ENCODE measurements at places on chromosomes 11 and 22.

DNA sequence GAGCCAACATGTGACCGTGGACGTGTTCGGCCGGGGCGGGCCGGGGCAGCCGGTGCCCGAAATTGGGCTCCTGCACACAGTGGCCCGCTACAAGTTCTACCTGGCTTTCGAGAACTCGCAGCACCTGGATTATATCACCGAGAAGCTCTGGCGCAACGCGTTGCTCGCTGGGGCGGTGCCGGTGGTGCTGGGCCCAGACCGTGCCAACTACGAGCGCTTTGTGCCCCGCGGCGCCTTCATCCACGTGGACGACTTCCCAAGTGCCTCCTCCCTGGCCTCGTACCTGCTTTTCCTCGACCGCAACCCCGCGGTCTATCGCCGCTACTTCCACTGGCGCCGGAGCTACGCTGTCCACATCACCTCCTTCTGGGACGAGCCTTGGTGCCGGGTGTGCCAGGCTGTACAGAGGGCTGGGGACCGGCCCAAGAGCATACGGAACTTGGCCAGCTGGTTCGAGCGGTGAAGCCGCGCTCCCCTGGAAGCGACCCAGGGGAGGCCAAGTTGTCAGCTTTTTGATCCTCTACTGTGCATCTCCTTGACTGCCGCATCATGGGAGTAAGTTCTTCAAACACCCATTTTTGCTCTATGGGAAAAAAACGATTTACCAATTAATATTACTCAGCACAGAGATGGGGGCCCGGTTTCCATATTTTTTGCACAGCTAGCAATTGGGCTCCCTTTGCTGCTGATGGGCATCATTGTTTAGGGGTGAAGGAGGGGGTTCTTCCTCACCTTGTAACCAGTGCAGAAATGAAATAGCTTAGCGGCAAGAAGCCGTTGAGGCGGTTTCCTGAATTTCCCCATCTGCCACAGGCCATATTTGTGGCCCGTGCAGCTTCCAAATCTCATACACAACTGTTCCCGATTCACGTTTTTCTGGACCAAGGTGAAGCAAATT lies 1.8 kb downstream of the FUT4 start:
- peaks cover 28% of the 10 kb centered on the region for H3K4me1 ChIP-seq
- peaks cover 3% of the 10 kb centered on the region for H3K36me3 ChIP-seq

DNA sequence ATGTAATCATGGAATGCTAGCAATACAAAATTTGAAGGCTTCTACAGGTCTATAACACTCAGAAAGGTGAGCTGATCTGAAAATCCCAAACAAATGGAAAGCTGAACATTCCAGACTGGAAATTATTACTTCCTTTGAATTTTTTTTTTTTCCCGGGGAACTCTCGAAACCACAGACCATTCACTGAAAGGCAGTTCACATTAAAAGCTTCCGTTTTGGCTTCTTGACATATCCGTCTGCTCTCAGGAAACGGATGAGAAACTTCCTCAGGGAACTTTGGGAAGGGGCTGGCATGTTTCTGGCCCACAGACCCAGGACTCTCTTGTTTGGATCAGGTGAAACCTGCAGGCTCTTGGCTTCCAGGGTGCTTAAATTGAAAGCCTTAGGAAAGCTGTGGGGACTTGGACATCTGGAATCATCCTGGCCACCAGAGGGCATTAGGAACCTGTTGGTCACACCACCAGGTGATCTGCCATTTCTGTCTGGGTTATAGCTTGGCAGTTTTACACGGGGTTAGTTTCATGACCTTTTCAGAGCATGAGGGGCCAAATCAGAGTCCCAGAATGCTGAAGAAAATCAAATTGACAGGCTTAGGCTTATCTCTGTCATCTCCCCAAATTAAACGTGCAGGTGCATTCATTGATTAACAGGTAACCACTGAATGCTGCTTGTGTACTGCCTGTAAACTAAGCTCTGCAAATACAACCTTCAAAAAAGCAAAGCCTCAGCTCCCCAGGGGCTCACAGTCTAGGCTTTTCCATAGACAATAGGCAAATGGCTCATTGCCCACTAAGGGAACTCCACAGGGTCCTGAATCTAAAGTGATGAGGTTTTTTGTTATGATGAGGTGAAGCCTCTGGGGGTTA lies 22.7 kb upstream of the GRAMD1B start:
- H3K4me1 ChIP-seq = peaks cover 4% of the 10 kb centered on the region
- H3K27ac ChIP-seq = no peak overlapping the region
- H3K36me3 ChIP-seq = peaks cover 2% of the 10 kb centered on the region

DNA sequence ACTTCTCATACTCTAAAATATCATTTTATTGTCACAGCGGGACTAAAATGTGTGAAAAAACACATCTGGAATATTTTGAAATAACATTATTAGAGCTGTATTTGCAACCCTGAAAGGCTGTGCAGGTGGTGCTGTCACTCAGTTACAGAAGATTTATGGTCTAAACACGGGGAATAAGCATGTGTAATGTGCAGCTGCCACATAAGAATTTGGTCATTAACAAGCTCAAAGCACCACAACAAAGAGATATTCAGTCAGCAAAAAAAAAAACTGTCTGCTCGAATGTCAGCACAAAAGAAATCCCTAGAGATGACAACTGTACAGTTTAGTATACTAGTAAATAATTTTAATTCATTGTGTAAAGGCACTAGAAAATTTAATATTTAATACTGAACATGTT lies 31.3 kb downstream of the TMEM123 start:
- no peaks in the 10 kb centered on the region for H3K27me3 ChIP-seq
- H3K27ac ChIP-seq = peak overlapping the region; percentile 81
- no peaks in the 10 kb centered on the region for H3K36me3 ChIP-seq
- DNase-seq = no peak
- no peak overlapping the region for H3K4me3 ChIP-seq

GRCh38 chr11:125376117-125376516 lies 119.9 kb downstream of the FEZ1 start:
- H3K4me3 ChIP-seq = no peak overlapping the region
- H3K27me3 ChIP-seq = peaks cover 78% of the 10 kb centered on the region
- H3K36me3 ChIP-seq = peaks cover 3% of the 10 kb centered on the region
- no peak for DNase-seq
- peaks cover 7% of the 10 kb centered on the region for H3K4me1 ChIP-seq
- H3K27ac ChIP-seq = no peak overlapping the region

DNA sequence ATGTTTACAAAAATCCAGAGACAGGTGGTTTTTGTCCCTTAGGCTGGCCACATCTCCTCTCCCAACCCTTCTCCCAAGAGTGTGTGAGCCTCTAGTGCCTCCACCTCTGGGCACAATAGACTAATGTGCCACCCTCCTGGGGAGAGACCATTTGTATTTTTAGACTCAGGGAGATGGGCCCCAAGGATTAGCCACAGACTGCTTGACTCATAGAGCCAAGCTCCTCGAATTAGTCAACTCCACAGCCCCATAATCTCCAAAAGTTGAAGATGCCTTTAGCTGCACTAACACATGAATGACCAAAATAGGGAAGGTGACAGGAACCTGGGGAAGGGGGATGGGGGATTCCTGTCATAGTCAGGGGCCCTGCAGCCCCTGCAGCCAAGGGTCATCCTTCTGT lies 53.0 kb upstream of the LRRC32 start:
- peaks cover 49% of the 10 kb centered on the region for H3K27me3 ChIP-seq
- no peak overlapping the region for H3K4me3 ChIP-seq
- no peak overlapping the region for H3K27ac ChIP-seq

- H3K27ac ChIP-seq = no peak overlapping the region
- DNase-seq = no peak
- H3K27me3 ChIP-seq = peaks cover 66% of the 10 kb centered on the region
Measured at GRCh38 chr22:28934026-28934425, 50.7 kb downstream of the ZNRF3 start.

- peaks cover 26% of the 10 kb centered on the region for H3K4me1 ChIP-seq
- H3K4me3 ChIP-seq = no peak overlapping the region
- no peaks in the 10 kb centered on the region for H3K36me3 ChIP-seq
- H3K27ac ChIP-seq = peak overlapping the region; percentile 49
Measured at GRCh38 chr11:35057926-35058668, 80.9 kb upstream of the CD44 start.

DNA sequence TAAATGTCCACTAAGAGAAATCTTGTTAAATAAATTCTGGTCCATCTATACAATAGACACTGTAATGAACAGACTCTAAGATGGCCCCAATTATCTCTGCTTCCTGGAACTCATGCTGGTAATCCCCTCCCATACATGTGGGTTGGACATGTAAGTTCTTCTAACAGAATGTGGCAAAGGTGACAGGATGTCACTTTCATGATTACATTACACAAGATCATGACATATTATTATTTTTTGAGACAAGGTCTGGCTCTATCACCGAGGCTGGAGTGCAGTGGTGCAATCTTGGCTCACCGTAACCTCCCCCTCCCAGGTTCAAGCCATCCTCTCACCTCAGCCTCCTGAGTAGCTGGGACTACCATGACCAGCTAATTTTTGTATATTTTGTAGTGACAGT lies 14.6 kb upstream of the NDUFC2 start:
- no peaks in the 10 kb centered on the region for H3K27me3 ChIP-seq
- H3K4me3 ChIP-seq = no peak overlapping the region
- DNase-seq = no peak
- H3K36me3 ChIP-seq = peaks cover 3% of the 10 kb centered on the region
- H3K4me1 ChIP-seq = peaks cover 3% of the 10 kb centered on the region

GRCh38 chr22:26781596-26781995 lies 124.2 kb downstream of the MIAT start:
- H3K4me3 ChIP-seq = no peak overlapping the region
- H3K4me1 ChIP-seq = no peaks in the 10 kb centered on the region
- H3K36me3 ChIP-seq = peaks cover 11% of the 10 kb centered on the region

DNA sequence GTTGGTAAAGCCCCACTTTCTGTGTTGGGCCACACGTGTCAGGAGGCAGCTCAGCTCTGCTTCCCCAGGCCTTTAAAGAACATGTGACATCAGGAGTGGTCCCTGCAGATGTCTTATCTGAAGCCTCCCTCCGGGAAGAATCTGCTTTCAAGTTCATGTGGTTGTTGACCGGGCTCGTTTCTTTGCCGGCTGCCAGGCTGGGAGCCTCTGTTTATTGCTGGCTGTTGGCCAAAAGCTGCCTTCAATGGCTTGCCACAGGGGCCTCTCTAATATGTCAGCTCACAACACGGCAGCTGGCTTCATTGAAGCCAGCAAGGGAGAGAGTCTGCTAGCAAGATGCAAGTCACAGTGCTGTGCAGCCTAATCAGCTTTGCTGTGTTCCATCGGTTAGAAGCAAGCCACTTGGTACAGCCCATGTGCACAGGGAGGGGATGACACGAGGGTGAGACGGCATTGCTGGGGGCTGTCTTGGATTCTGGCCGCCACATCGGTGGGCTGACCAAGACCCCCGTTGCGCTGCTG lies 14.6 kb downstream of the MRGPRF start:
- no peaks in the 10 kb centered on the region for H3K4me1 ChIP-seq
- peaks cover 31% of the 10 kb centered on the region for H3K27me3 ChIP-seq
- DNase-seq = no peak
- no peak overlapping the region for H3K27ac ChIP-seq
- H3K36me3 ChIP-seq = no peaks in the 10 kb centered on the region

DNA sequence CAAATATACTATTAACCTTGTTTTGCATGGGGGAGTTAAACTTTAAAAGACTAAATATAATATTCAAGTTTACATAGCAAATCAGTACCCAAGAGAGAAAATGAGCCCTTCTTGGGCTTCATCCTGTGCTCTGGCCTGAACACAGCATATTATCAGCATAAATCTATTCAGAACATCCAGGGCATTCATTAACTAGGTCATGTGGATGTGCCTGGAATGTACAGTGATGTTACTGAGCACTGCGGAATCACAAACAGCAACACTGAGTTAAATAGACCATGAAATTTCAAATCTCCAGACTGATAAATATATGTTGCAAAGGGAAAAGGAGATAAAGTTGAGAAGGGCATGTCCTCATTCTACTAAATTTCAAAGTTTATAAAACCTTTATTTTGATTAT lies 426.4 kb downstream of the AASDHPPT start:
- H3K4me3 ChIP-seq = no peak overlapping the region
- H3K27ac ChIP-seq = no peak overlapping the region
- H3K27me3 ChIP-seq = no peaks in the 10 kb centered on the region
- no peaks in the 10 kb centered on the region for H3K36me3 ChIP-seq
- H3K4me1 ChIP-seq = no peaks in the 10 kb centered on the region
- DNase-seq = no peak

- no peak overlapping the region for H3K27ac ChIP-seq
- no peak for DNase-seq
- no peaks in the 10 kb centered on the region for H3K4me1 ChIP-seq
Measured at GRCh38 chr11:73345481-73346160, 30.6 kb upstream of the RELT start.

DNA sequence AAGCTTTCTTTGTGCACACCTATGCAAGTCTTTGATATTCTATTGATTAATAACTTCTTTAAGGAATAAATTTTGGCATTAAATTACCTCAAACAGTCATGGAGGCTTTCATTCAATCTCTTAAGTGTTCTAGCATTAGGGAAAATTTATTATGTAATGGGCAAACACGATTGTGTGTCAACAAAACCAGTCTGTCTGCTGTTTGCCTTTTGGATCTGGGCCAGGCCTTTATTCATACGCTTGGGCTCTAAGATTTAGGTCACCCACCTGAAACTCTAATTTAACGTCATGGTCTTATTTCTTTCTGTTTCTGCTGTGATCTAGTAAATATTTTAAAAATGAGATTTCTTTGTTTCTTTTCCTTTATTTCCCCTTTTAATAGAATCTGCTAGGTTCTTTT lies 1270.6 kb downstream of the LRRC4C start:
- no peaks in the 10 kb centered on the region for H3K4me1 ChIP-seq
- H3K4me3 ChIP-seq = no peak overlapping the region
- no peak overlapping the region for H3K27ac ChIP-seq
- H3K36me3 ChIP-seq = no peaks in the 10 kb centered on the region

GRCh38 chr22:17969701-17970113 lies 54.7 kb downstream of the MICAL3 start:
- peaks cover 18% of the 10 kb centered on the region for H3K4me1 ChIP-seq
- H3K27ac ChIP-seq = no peak overlapping the region
- no peak overlapping the region for H3K4me3 ChIP-seq
- no peaks in the 10 kb centered on the region for H3K27me3 ChIP-seq
- DNase-seq = no peak

DNA sequence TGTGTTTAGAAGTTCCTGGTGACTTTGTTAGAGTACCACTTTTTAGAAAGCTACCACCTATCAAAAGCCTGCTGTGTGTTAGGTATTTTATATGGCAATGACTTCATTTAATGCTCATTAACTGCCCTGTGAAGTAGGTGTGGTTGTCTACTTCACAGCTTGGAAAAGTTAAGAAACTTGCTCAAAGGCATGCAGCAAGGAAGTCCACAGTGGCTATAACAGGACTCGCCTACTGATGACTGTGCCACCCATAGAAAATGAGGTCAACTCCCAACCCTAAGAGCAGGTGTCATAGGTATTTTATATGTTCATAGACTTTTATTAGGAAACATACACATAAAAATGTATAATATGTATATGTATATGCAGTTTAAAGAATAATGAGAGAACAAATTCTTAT lies 125.2 kb upstream of the PAX6 start:
- peaks cover 56% of the 10 kb centered on the region for H3K27me3 ChIP-seq
- H3K27ac ChIP-seq = no peak overlapping the region
- H3K4me1 ChIP-seq = no peaks in the 10 kb centered on the region
- H3K36me3 ChIP-seq = no peaks in the 10 kb centered on the region

GRCh38 chr11:104146421-104146820 lies 17.5 kb downstream of the PDGFD start:
- no peak overlapping the region for H3K4me3 ChIP-seq
- no peak for DNase-seq
- H3K4me1 ChIP-seq = no peaks in the 10 kb centered on the region
- H3K27me3 ChIP-seq = no peaks in the 10 kb centered on the region
